ENCODE measurements at places on chromosomes 16 and 17.

GRCh38 chr17:48628649-48629410 is 2.7 kb upstream of the HOXB9 start:
- no peak for DNase-seq

DNA sequence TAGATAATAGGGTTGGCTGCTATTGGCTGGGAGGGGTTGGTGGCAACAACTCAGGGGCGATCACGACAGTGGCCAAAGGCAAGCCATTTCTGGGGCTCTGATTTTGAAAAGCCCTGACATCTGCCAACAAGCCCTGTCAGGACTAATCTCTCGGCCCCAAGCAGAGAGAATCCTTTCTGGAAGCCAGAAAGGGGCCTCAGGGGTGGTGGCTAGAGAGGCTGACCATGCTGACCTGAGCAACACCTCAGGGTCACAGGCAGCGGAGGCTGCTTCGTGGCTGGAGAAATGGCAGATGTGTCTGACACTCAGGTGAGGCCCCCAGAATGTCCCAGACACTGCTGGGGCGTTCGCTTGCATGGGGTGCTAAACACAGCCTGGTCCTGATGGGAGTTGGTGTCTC is 35.0 kb upstream of the ZFP90 start:
- no peak for DNase-seq

DNA sequence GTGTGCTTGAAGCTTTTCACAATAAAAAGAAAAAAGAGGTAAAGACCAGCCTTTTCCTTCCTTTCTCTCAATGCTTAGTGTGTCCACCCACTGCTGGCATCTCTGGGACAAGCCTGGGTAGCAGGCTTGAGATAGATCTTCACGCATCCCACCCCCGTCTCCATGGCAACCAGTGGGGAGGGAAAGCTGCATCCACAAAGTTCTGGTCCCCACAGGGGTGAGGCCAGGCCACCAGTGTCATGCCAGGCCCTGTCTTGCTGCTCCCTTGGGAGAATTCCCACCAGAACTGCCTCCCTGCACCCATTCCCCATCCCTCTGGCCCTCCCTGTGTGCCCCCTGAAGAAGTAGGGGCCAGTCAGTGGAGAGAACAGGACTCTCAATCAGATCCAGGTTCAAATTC is 259.9 kb downstream of the MRTFB start:
- no peak for DNase-seq

DNA sequence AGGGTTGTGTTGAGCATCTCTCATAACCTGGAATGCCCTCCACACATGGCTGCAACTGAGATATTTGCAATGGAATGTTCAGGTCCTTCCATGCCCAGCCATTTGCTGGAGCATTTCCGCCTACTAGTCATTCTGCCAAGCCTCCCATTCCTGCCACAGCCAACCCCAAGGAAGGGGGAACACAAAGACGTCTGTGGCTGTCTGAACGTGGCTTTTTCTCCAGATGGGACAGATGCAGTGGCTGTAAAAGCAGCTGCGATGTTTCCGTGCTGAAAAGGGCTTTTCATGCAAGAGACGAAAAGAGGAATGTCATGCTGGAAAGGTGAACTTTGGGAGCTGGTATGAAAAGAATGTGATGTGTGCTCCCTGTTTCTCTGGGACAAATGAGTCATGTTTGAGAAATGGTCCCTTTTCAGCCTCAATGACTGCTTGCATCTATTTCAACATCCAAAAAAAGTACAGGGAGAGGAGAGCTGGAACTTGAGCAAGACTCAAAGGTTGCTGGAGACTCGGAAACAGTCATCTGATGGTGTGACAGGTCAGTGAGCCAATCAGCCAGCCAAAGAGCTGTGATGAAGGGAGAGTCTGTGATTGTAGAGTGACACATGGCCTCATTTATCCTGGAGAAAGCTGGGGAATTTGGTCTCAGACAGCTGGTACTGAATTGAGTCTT is 208.9 kb downstream of the SHISA9 start:
- DNase-seq = no peak

DNA sequence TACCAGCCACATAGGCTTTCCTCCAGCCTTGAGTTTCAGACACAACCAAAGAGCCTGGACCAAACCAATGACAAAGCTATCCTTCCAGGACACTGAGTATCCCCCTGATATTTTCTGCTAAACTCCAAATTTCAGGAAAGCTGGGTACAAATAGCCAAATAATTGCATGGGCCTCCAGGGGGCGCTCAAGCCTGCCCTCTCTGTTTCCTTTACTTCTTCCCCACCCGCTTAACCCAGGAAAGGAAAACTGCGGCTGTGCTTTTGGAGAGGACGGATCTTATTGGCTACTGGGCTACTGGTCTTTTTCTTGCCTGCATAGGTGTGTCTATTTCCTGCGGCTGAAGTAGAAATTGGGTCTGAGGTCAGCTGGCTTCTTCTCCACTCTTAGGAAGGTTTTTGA is 30.1 kb downstream of the GNGT2 start:
- no peak for DNase-seq

GRCh38 chr17:42537826-42538451 is 1.9 kb downstream of the NAGLU start:
- no peak for DNase-seq
